ENCODE measurements at places on chromosomes 4 and X. TPM values are rescaled to one million over a fixed set of nuclear protein-coding genes. Genes with fewer than 3 reads are reported as not detected.
A peak's percentile ranks its signal among the peaks of the same experiment; 100 is the strongest.

DNA sequence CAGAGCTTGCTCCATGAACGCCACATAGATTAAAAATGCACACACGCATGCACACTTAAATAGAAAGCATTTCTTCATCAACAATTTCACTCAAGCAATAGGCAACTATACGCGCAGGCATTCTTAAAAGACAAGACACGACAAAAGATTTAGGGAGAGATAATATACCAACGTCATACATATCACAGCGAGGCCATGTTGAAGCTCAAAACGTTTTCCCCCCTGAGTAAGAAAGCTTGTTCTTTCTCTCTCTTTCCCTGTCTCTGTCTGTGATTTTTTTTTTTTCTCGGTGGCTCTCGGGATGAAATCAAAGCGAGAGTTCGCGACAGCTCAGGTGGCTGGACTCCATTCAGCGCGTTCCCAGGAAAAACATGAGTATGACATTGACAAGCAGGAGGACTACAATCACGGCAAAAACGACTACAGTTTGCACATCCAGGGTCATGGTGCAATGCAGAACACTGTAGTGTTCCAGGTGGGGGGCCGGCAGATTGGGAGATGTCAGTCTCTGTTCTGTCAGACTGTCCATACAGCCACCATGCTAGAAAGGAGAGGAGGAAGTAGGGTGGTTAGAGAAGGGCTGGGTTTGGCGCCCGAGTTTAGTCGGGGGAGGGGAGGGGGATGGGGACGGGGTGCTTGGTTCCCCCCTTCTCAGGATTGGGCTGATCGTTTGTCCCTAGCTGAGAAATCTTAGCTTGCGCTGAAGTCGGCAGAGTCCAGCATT, 30.7 kb downstream of the ARHGEF9 start:
- DNase-seq: peak; percentile 5

GRCh38 chrX:130174045-130174704, 2.4 kb downstream of the RAB33A start:
- DNase-seq: peak; percentile 25

DNA sequence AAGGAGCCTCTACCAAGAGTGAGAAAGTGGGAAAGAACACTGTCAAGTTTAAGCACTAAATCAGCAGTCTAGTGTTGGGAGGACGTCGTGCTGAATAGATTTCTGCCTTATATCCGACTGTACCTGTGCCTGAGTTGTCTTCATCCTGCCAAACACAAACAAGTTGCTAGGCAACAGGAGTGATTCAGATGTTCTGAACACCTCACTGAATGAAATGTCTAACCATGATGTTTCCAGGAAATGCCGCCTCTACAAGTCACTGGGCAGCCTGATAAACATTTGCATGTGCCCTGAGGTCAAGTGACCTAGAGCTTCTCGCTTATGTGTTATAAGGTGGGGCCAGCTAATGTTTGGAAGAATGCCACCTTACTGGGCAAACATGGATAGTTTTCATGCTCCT, 37.9 kb downstream of the SGMS2 start:
- peak; percentile 100 for DNase-seq

GRCh38 chr4:189597341-189597740, 343.3 kb upstream of the FRG1 start:
- DNase-seq: no peak

DNA sequence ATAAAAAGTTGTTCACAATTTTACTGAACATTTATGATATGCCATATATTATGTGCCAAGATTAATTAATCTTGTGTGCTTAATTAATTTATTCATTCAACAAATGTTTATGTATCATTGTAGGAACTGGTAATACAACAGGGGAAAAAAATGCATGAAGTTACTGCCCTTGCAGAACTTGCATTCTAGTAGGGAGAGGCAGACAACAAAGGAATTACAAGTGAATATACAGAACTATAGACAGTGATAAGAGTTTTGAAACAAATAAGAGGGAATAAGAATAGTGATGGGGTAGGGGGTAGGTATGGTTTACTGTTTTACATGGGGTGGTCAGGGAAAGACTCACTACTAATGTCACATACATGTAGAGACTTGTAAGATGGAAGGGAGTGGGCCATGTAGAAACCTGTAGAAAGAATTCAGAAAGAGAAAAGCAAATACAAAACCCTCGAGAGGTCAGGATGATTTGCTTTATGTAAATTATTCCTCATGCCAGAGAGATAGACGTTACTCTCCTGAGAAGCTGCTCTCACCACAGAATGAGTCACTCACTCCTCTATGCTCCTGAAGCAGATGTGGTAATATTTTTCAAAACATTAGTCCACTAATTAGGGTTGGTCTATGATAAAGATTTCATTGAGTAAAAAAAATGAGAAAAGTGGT, 855.0 kb upstream of the GRID2 start:
- peak; percentile 99 for DNase-seq

GRCh38 chr4:178556796-178557195, 1114.6 kb upstream of the AGA start:
- peak; percentile 77 for DNase-seq

DNA sequence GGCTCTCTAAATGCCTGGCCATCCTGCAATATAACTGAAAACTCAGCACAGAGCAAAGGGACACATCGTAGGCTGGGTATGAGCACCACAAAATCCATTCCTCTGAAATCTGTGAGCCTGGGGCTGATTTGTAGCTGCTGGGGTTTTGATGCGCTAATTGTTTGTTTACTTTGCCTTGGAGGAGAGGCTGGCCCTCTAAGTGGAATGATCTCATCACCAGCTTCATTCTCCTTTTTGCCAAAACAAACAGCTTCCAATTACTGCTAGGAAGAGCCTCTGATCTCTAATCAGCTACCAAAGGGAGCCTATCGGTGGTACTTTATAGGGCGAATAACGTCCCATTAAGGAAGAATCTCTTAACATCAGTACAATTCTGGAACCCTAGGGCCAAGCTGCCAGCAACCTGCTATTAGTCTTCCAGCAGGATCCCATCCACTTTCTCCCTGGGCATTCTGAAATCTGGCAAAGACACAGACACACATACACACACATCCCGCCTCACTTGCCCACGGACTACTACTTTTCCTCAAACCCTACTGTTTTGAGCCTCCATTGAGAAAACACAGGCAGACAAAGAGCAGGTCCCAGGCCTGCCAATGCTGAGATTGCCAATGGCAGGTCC, 5.8 kb downstream of the ANOS1 start:
- peak; percentile 73 for DNase-seq

DNA sequence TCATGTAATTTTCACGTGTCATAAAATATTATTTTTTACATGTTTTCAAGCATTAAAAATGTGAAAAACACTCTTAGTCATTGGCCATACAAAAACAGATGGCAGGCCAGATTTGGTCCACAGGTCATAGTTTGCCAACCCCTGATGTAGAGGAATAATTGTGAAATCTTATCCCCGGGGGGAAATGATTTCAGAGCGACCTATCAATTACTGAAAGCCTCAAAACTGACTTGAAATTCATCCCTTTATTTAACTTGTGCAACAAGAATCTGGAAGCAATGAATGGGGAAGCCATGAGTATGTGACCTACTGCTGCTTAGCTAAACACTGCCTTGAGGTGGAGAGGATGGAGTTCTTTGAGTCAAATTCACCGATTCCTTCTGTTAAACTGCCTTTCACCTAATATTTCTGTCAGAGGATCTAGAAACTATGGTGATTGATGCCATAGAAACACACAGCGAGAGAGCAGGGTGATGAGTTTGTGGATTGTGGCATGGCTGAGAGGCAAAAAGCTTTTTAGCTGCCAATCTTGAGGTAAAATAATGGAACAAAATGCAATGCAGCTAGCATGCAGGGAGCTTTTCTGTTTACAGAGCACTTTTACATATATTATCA, 30.3 kb upstream of the BRS3 start:
- DNase-seq: no peak

GRCh38 chrX:19810802-19811201, 76.6 kb downstream of the SH3KBP1 start:
- no peak for DNase-seq

- DNase-seq: no peak
Observed at GRCh38 chr4:79338148-79338547, 12.3 kb upstream of the NAA11 start.

DNA sequence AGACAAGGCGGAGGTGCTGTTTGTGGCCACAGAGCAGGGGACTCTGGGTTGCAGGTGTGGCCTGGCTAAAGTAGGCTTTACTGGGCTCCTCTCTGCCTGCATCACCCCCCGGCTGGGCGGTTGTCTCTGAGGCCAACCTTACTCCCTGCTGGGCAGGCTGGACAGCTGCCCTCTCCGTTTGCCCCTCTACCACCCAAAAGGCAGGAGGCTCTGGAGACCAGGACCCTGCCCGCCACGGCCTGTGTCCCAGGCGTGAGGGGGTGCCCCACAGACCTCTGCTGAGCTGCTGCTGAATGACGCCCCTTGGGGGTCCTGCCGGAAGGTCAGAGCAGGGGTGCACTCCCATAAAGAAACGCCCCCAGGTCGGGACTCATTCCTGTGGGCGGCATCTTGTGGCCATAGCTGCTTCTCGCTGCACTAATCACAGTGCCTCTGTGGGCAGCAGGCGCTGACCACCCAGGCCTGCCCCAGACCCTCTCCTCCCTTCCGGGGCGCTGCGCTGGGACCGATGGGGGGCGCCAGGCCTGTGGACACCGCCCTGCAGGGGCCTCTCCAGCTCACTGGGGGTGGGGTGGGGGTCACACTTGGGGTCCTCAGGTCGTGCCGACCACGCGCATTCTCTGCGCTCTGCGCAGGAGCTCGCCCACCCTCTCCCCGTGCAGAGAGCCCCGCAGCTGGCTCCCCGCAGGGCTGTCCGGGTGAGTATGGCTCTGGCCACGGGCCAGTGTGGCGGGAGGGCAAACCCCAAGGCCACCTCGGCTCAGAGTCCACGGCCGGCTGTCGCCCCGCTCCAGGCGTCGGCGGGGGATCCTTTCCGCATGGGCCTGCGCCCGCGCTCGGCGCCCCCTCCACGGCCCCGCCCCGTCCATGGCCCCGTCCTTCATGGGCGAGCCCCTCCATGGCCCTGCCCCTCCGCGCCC, 920 bp downstream of the HTT-AS start:
- no peak for DNase-seq

DNA sequence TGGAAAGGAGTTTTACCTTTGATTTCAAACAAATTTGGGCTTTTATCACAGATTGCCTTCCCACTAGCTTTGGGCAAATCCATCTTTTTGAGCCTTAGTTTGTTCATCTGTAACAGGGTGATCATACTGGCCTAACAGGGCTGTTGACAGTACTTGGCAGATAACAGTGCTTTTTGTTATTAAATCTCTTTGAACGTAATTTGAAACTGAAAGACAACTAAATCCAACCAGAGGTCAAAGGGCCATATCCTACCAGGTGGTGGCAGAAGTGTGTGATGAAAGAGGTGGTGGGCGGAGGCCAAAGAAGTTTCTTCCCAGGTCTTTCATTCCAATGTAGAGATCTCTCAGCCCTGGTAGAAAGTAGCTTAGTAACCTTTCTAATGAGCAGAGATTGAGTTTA, 35.2 kb upstream of the TADA2B start:
- DNase-seq: no peak

Gene ZXDA
- 7.7 TPM for total RNA-seq

Gene EDNRA
- 3.7 TPM for total RNA-seq

Gene STOX2
- total RNA-seq: 2.4 TPM

Gene IL2
- total RNA-seq: not detected

Gene PIR
- total RNA-seq: 23.7 TPM

Gene VCX2
- total RNA-seq: not detected

Gene MAGEA12
- not detected for total RNA-seq

Gene FAM200B
- total RNA-seq: 18.9 TPM

Data from bronchial epithelial cell (primary cell).